CD4-positive, alpha-beta T cell (primary cell): ENCODE measurements at places on chromosomes 7 and 10.
A peak's percentile ranks its signal among the peaks of the same experiment; 100 is the strongest.

GRCh38 chr10:73209705-73210104, 37.4 kb downstream of the DNAJC9 start:
- DNase-seq = no peak

DNA sequence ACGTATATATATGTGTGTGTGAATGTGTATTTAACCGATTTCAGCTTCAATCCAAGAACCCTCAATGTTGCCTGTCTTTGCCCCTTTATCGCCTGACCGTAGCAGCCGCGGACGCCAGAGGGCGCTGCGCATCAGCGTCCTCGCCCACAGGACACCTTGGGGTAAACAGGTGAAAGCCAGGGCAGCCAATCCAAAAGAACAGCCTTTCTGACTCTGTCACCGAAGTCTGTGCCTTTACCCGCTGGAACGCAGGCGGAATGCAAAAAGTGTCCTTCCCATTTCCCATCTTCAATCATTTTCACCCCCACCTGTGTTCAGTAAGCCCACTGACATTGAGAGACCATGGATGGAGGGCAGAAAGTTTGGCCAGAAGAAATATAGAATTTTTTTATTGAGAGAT, 3.6 kb downstream of the NXPH1 start:
- DNase-seq = no peak

- no peak for DNase-seq
Observed at GRCh38 chr10:70809011-70809611, 6.6 kb upstream of the SGPL1 start.

DNA sequence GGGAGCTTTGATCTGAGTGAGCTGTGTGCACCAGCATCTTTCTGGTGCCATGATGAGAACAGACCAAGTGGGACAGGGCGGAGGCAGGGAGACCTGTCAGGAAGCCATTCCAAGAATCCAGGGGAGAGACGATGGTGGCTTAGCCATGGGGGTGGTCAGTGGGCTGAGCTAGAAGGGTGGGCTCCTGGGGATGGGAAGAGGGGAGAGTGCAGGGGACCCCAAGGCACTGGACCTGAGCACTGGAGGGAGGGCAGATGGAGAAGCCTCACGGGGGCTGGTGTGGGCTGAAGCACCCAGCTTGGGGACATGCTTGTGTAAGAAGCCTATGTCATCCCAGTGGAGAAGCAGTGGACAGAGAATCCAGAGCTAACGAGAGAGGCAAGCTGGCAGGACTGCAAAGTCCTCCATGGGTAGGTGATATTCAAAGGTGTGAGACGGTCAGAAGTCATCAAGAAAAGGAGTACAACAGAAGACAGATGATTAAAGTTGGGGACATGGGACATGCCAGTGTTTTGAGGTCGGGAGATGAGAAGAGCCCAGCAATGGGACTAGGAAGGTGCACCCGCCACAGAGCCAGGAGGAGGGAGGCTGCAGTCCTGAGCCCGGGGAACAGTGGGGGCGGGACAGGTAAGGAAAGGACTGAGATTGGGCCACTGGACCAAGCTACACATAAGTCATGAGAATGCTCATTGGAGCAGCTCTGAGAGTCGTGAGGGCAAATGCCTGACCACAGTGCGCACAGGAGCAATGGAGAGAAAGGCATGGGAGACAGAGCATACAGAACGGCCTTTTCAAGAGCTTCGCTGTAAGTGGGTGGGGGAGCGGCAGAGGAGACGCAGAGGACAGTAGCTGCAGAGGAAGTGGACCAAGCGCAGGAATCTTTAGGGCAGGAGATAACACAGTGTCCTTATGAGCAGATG, 72.0 kb downstream of the GRID1 start:
- no peak for DNase-seq

DNA sequence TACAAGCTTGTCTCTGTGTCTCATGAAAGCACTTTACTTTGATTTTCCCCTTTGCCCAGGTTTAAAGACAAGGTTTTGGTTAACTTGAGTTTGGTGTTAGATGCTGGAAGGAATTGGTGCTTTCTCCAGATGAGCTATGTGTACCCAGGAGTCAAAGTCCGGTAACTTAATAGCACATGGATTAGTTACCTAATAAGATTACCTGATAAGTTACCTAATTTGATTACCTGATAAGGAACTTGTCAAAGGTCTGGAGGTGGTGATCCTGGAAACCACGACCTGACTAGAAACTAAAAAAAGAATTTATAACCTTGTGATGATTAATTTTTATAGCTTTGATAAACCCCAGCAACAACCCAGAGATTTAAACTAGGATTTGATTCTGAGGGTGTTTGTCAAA, 269.9 kb upstream of the CACNA2D1 start:
- DNase-seq = no peak

- DNase-seq = no peak
Observed at GRCh38 chr10:126979311-126979710, 74.1 kb downstream of the DOCK1 start.

DNA sequence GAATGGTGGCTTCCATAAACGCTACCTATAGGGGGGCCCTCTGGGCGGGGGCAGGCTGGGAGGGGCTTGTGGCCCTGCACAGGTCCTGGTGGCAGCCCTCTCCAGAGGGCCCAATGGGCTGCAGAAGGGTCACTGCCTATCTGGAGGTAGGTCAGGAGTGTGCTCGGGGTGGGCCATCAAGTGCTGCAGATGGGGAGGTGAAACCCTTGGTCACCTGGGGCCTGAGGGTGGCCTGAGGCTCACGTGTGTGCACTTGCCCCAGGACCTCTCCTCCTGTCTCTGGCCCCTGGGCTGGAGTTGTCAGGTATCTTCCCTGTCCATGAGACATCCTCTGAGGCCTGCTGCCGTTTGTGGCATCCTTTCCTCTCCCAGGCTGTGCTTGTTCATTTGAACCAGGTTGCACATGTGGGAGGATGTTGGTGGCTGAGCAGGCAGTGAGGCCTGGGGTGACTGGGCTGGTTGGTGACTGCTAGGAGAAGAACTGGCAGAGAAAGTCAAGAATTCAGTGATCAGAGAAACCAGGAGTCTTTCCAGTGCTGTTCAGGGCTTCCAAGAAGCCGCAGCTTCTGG, 21.1 kb upstream of the SH2D4B start:
- no peak for DNase-seq

GRCh38 chr10:34206078-34206934, 608.8 kb downstream of the PARD3 start:
- no peak for DNase-seq

DNA sequence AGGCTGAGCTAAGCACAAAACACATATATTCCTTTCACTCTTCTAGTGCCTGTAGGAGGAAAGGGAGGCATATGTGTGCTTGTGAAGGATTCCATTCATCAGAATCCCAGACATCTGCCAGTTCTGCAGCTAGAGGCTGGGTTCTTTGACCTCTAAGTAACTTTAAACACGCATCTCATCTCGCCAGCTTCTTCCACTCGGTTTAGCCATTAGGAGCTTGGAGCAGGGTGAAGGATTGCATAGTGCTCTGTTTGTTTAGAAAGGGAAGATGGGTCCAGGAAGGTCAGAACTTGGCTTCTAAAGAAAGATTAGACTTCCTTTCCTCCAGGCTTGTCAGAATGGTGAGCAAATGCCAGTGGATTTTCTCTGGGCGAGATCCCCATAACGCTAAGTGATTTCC, 43.6 kb downstream of the HK1 start:
- no peak for DNase-seq

DNA sequence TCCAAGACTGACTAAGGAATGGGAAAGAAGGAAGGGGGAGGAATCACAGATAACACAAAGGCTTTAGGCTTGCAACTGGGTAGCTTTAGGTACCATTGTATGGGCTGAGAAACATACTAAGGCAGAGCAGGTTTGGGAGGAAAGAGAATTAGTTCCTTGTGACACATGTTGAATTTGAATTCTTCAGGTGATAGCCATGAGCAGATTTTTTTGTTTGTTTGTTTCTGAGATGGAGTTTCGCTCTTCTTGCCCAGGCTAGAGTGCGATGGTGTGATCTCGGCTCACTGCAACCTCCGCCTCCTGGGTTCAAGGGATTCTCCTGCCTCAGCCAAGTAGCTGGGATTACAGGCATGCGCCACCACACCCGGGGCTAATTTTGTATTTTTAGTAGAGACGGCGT, 4.4 kb upstream of the SND1 start:
- no peak for DNase-seq

DNA sequence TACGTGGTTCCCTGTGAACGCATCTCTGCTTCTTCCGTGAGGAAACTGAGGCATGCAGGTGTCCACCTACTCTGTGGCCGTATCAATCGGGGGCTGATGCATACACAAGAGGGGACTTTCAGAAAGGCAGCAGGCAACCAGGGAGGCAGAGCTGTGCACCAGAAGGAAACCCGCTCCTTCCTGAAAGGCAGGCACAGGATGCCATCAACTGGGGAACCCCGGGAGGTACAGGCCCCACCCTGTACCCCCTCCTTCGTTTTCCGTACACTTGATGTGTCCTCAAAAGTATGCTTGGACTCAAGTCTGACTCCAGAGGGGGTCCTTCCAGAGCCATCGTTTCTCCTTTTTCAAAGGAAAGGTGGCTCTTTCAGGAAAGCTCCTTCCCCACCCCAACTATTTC, 59.5 kb downstream of the ASB13 start:
- DNase-seq = peak; percentile 8

DNA sequence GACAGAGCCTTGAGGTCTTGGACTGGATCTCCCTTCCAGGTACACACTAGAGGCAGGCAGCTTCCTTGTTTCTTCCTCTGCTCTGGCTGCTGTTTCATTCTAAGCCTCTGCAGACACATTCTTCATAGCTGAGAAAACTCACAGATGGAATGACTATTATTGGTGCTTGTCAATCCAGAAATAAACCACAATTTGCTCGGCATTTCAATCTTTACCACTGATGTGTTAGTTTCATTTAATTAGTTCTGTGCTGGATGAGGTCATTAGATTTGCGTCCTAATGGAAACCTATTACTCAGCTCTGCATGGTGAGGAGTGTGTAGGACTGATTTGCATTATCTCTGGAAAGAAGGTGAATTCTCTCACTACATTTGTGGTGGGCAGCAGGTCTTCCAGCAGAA, 392.5 kb downstream of the NRG3 start:
- no peak for DNase-seq

- DNase-seq = no peak
Observed at GRCh38 chr10:18333621-18334020, 193.4 kb downstream of the CACNB2 start.

DNA sequence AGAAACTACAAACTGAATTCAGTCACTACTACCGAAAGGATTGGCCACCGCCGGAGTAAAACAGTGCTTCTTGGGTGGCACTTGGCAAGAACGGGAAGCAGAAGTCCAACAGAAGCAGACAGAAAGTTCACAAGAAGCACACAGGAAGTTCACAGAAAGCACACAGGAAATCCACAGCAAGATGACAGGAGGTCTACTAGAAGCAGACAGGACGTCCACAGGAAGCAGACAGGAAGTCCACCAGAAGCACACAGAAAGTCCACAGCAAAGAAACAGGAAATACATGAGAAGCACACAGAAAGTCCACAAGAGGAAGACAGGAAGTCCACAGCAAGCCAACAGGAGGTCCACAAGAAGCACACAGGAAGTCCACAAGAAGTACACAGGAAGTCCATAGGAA, 399.2 kb upstream of the AUTS2 start:
- no peak for DNase-seq

DNA sequence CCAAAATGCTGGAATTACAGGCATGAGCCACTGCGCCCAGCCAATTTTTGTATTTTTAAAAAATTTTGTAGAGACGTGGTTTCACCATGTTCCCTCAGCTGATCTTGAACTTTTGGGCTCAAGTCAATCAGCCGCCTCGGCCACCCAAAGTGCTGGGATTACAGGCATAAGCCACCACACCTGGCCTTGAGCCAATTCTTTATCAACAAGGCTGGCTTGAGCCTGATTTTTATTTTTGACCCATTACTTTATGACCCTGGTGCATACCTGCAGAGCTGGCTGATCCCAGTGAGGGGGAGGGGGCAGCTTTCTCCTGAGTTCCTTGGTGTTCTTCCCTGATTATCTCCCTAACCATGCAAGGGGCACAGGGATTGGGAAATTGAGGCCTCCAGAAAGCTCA, 15.8 kb upstream of the CPA1 start:
- DNase-seq = no peak

GRCh38 chr7:81449105-81449504, 320.7 kb downstream of the HGF start:
- no peak for DNase-seq

GRCh38 chr10:30553626-30554439, 75.7 kb downstream of the LYZL2 start:
- DNase-seq = no peak

DNA sequence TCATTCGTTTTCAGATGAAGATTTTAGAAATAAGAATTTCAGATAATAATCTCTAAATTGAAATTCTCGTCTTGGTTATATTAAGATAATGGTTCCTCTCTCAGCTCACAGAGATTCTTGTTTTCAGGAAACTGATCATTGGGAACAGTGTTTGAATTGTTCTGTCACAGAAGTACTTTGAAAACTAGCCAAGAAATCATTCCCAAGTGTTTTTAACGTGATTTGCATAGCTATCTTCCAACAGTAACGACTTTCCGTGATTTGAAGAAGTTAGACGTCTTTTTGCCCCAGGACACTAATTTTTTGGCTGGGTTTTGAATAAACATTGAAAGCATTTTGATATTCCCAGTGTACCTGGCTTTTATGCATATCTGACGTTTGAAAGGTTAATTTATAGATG, 116.0 kb downstream of the CDCA7L start:
- DNase-seq = no peak
